ENCODE measurements at places on chromosomes 2 and 18. TPM values are rescaled to one million over a fixed set of nuclear protein-coding genes. Genes with fewer than 3 reads are reported as not detected.

GRCh38 chr2:26466662-26467310 lies 11.1 kb downstream of the OTOF start:
- DNase-seq = no peak

DNA sequence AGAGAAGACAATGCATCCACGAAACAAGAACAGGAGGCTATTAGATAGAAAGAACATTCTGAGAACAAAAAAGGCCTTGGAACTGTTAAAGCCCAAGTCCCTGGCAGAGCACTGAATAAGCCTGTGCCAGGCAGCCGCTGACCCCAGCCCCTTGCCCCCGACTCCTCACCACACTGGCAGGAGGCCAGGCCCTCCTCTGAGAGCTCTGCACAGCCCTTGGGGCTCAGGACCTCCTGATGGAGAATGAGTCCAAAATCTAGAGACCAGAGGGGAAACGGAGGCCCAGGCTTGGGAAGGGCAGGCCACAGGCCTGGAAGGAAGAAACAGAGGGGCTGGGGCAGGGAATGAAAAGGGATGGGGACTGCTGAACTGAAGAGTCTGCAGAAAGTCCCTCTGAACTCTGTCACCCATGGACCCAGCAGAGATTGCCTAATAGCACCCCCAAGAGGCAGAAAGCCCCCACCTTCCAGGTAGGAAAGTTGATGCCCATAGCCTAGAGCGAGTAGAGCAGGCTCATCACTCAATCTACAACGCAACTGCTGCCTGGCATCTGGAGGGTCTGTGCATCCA lies 18.3 kb upstream of the TNS1 start:
- peak; percentile 73 for DNase-seq

DNA sequence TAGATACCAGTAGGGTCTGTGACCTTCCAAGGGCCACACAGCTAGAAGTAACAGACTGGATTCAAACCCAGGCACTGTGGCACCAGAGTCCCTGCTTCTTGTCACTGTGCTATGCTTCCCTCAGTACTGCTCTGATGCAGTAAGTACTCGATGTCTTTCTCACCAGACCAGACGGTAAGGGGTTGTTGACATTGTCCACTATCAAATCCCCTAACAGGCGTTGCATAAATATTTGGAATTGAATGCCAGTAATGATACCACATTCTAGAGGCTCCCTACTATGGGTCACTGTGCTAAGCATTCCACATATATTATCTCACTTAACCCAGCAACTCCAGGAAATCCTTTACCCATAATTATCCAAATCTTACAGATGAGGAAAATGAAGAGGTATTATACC lies 223.1 kb downstream of the C1D start:
- no peak for DNase-seq

DNA sequence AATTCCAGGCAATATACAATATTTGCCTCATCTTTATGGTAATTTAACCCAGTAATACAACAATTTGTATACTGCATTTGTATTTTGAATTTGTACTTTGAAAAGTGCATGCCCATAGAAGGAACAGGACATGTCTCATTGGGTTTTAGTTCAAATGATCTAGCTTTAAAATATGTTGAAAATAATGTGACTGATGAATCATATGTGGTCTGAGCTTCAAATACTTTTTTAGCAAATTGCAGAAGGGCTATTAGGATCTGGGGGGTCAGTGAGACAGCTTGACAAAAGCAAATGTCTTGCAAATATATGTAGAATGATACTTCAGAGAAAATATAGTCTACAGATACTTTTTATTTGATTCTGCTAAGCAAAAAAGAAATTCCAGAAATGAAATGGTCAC lies 248.9 kb downstream of the DCC start:
- no peak for DNase-seq

DNA sequence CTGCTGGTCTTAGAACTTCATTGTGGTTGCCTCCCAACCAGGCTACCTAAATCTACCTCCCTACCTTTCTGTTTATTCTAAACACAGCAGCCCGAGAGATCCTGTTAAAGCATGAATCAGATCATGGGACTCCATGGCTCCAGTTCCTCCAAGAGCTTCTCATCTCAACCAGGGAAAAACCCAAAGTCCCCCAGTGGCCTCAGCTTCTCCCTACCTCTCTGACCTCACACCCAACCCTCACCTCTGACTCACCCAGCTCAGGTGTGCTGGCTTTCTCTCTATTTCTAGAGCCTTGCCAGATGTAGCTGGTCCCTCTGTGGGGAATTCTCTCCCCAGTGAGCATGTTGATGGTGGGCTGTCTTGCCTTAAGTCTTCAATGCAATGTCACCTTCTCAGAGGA lies 93.8 kb upstream of the COPS8 start:
- DNase-seq = no peak

GRCh38 chr18:72468021-72468710 lies 76.0 kb downstream of the CBLN2 start:
- DNase-seq = no peak

DNA sequence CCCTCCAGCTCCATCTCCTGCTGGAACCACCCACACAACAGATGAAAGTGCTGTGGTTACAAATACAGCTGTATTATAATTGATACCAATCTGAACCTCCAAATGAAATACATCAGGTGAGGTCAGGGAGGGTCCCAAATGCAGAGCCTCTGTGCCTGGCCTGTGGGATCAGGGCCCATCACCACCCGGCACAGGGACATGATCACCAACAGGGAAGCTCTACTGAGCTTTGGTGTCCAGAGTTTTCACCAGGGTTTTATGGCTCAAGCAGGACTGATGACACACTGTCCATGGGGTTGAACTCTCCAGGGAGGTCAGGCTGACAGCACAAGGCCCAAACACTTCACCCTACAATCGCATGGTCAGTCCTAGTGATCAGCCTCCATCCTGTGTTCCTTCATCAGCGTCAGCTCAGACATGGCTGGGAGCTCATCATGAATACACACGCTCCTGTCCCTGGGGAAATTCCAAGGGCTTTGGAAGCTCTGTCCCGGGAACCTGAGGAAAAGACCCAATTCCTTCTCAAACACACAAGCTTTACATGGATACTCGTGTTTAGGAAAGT lies 3.9 kb upstream of the PXDN start:
- DNase-seq = peak; percentile 65

DNA sequence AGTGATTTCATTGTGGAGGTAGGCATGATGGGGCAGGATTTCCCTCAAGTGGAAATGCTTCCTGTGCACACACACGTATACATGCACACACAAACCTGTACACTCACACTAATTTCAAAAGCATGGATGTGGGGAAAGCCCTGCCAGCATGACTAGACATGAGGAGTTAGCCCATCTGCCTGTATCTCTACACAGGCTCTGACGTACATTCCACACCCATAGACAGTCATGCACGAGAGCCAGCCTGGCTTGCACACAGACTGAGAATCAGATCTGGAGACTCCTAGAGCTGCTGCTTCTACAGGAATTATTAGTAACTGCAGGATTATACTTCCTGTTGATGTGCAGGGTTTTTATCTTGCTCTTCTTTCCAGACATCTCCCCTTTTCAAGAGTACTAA lies 27.3 kb upstream of the NFU1 start:
- no peak for DNase-seq

DNA sequence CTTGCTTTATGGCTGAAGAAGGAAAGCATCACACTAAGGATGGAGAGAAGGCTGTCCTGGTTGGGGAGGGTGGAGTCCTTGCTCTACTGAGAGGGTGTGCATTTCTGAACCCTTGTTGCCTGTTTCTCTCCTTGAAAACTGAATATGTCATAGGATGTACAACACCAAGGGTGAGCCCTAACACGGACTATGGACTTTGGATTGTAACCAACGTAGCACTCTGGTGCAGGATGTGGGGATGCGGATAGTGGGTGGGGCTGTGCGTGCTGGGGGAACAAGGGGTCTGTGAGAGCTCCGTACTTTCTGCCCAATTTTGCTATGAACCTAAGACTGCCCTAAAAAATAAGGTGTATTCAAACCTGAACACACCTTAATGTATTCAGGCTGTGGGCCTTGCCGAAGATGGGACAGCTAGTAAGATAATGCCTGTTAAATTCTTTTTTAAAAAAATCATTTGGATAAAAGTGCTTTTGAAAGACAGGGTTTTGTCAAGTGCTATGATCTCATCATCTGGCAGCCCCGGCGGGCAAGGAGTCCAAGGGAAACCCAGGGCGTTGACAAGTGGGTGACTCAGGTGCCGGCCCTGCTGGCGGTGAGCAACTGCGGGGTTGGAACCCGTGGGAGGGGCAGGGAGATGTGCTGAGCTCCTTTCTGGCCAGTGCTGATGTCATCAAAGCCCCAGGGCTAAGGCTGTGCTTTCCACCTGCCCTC lies 54.0 kb downstream of the GATA6 start:
- DNase-seq = peak; percentile 80

DNA sequence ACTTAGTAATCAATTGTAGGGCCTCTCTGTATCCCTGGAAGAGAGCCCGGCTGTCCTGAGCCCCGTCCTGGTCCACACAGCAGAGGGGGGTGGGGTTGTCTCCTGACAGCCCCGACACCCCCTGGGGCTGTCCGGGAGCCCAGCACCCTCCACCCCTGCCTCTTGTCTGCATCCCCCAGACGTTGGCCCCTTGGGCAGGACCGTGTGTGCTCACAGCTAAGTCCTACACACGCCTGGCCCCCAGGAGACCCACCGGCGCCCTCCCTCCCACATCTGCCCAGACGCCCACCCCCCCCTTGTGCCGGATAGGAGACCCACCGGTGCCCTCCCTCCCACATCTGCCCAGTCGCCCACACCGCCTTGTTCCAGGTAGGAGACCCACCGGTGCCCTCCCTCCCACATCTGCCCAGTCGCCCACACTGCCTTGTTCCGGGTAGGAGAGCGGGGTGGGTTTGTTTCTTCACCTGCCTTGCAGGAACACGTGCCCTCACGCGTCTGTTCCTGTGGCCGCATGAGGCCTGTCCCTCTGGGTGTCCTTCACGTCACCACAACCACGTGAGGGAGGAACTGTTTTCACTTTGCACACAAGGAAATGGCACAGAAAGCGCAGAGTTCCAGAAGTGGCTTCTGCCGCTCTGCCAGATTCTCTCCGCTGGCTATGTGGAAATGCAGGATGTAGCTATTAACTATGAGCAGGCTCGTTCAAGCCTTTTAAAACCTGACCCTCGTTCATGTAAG lies 61.1 kb upstream of the NFATC1 start:
- no peak for DNase-seq

DNA sequence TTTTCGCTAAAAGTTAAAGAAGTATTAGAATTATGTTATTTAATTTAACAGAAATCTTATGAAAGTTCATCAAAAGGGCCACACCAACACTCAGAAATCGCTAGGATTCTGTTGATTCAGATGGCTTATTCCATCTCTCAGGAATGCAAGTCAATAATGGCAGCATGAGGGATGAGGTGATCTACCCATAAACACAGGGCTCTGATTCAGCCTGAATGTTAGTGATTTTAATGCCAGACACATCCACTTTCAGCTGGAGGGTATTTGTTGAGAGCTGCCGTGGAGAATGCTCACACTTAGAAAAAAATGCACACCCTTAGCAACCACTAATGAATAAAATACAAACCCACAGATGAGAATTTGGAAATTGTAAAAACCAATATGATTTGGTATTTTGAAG lies 173.3 kb upstream of the ERBB4 start:
- DNase-seq = no peak

DNA sequence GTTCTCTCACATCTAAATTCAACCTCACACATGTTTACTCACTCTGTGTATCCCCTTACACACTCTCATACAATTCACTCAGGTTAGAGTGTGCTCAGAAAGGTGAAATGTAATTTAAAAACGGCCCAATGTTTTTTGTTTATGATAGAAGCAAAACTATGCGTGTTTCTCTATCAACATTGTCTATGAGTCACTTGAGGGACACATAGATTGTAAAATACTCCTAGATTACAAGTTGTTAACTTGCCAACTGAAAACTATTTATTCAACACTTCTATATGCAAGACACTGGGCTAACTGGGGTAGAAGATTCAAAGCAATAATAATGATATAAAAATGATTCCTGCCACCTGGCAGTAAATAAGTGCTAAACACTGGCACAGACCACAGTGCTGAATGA lies 24.6 kb downstream of the CCDC195 start:
- no peak for DNase-seq

GRCh38 chr2:229191413-229191812 lies 79.7 kb downstream of the PID1 start:
- no peak for DNase-seq

- no peak for DNase-seq
Observed at GRCh38 chr2:206611736-206612135, 30.6 kb upstream of the FAM237A start.

- DNase-seq = peak; percentile 43
Observed at GRCh38 chr2:1730015-1730927, 14.0 kb downstream of the PXDN start.

- DNase-seq = no peak
Observed at GRCh38 chr2:209424781-209425470, 1.1 kb downstream of the MAP2 start.

GRCh38 chr2:168465594-168465993 lies 9.5 kb downstream of the CERS6 start:
- DNase-seq = no peak

GRCh38 chr18:41899535-41899934 lies 55.5 kb upstream of the PIK3C3 start:
- DNase-seq = no peak

DNA sequence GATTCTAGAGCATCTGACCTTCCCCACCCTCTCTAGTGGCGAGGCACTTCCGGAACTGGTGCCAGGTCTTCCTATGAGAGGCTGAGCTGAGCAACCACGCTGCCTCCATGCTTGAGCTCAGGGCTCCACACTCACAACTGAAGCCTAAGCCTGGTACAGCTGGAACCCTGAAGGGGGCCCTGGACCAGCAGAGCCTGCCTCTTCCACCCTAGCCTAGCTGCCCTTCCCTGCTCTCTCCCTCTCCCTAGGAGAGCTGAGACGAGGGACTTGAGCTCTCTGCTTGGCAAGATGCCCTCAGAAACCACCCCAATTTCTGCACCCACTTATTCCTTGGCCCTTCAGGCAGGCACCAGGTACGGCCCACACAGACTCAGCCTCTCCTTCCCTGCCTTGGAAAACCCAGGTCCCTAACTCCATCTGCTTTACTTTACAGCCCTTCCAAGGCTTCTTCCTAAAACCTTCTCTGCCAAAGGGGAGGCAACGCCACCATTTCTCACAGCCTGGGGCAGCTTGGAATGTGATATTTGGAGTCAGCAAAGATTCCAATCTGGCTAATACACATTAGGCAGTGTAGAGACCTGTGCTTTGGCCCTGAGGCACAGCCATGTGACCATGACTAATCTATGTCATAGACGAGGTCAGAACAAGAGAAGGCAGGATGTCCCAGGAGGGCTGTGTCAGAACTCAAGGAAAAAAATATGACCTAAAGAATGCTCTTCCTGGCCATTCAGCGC lies 18.8 kb downstream of the COX7A2L start:
- no peak for DNase-seq

IL1RL2 gene
- 0.35 TPM for total RNA-seq

CYBRD1 gene
- total RNA-seq = 39.7 TPM

TUBB8B gene
- not detected for total RNA-seq

KCNJ3 gene
- 3.4 TPM for total RNA-seq

NLRC4 gene
- total RNA-seq = 0.43 TPM

GPR35 gene
- 1.5 TPM for total RNA-seq

LPIN1 gene
- total RNA-seq = 27.8 TPM

GKN2 gene
- total RNA-seq = not detected

EVX2 gene
- total RNA-seq = not detected

SGO2 gene
- 0.94 TPM for total RNA-seq

AQP4 gene
- 0.75 TPM for total RNA-seq

IMPA2 gene
- total RNA-seq = 19.9 TPM

SERPINB13 gene
- total RNA-seq = not detected
